ENCODE measurements at places on chromosomes 2 and 18.
A peak's percentile ranks its signal among the peaks of the same experiment; 100 is the strongest.

DNA sequence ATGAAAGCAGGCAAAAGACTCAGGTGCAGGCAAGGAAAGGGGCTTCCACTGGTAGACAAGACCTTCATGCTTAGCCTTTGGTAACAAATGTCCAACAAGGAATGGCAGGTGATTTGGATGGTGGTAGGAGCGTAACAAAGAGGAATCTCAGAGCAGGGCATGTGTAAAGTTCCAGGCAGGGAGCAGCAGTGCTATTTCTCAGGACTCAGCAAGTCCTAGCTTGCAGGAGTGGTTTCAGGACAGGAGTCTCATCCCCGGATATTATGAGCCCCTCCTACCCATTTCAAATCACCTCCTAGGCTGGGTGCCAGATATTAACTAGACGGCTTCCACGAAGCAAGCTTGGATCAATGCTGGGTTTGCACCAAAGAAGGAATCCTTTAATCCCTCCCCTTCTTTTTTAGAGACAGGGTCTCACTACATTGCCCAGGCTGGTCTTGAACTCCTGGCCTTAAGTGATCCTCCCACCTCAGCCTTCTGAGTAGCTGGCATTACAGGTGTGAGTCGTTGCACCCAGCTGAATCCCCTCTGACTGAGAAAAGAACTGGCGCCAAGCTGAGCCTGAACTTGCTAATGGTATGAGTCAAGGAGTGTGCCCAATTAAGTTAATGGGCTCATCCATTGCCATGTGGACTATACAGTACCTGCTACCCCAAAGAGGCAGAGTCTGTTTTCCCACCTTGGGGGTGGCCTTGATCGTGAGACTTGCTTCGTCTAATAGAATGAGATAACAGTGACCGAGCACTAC lies 190.3 kb downstream of the ARL4C start:
- DNase-seq: no peak

DNA sequence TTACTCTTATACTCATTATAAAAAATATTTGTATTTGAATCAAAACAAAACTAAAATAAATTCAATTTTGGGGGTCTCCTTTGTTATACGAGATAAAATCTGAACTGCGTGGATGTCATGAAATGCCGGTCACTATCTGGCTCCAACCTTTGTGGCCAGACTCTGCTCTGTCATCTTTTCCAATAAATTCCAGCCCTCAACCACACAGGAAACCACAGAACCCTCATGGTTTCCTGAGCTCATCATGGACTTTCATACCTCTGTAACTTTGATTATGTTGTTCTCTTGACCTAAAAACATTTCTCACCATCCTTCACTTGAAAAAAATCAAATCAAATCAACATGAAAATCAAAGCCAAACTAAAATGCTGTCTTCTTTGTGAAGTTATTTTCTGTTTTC lies 724.7 kb downstream of the METTL4 start:
- DNase-seq: no peak

GRCh38 chr2:142742371-142743214 lies 134.9 kb upstream of the KYNU start:
- DNase-seq: no peak

- DNase-seq: no peak
Observed at GRCh38 chr2:95166065-95166763, 605 bp downstream of the ZNF2 start.

GRCh38 chr2:11744631-11745394 lies 1.6 kb upstream of the LPIN1 start:
- DNase-seq: no peak

DNA sequence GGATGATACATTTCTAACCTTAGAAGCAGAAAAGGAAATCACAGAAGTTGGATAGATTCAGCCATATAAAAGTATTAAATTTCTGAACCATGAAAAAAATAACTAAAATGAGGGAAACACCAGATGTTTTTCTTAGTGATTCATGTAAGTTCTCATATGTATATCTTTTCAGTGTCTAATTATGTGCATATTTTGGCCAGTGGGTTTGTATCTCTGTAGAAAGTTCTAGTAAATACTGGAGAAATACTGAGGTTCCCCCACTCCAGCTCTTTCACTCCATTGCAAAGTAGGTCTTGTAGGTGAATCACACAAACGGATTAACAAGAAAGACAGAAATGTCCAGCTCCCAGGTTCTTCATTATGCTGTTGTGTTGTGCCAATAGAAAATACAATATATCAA lies 222.3 kb downstream of the NEDD4L start:
- no peak for DNase-seq

DNA sequence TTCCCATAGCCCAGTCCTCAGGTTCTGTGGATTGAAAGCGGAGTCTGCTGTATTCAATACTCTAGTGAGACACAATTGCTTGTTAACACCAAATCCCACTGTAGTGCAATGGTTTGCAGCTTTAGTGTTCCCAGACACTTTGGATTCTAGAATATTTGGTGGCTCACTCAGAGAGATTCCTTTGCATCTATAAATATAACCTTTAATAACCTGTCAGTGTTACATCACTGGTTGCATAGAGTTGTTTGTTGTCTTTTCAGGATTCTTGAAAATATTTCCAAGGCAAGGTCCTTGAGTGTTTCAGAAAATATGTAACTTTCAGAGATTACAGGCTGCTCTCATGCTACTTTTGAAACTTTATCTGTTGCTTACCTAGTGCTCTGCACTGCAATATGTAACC lies 157.5 kb downstream of the ZEB2 start:
- no peak for DNase-seq

- DNase-seq: no peak
Observed at GRCh38 chr2:159942146-159942545, 120.3 kb downstream of the PLA2R1 start.

GRCh38 chr2:113799375-113799774 lies 42.9 kb upstream of the SLC35F5 start:
- no peak for DNase-seq

DNA sequence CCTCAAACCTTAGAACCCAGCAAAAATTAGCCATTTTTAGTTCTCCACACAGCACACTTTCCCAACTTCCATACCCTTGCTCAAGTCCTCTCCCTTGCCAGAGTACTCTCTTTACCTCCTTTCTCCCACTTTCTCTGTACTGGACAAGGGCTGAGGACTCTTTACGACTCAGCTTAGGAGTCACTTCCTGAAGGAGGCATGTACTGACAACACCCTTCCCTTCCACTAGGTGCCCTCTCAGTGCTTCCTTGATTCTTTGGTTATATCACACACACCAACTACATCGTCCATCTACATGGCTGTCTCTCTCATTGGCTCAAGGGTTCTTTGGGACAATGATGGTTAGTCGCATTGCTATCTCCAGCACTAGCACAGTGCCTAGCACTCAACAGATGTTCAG lies 5.2 kb upstream of the C18orf63 start:
- DNase-seq: no peak

- DNase-seq: no peak
Observed at GRCh38 chr2:120334068-120334467, 11.9 kb upstream of the INHBB start.

DNA sequence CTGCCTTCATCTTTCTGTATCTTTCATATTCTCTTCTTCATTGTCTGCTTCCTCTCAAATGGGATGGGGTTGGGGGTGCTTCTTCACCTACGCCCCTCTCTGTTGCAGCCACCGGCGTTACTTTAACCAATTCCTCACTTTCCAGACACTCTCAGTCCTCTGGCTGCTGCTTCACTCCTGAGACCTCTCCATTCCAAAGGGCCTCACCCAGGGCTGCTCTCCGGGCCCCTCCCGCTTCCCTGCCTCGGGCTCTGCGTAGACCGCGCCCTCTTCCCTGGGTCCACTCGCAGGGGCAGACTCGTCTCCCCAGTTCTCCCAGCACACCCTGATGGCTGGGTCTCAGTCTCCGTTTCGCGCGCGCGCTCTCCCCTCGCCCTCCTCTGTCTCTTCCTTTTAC lies 926 bp downstream of the SERPINB8 start:
- DNase-seq: no peak

DNA sequence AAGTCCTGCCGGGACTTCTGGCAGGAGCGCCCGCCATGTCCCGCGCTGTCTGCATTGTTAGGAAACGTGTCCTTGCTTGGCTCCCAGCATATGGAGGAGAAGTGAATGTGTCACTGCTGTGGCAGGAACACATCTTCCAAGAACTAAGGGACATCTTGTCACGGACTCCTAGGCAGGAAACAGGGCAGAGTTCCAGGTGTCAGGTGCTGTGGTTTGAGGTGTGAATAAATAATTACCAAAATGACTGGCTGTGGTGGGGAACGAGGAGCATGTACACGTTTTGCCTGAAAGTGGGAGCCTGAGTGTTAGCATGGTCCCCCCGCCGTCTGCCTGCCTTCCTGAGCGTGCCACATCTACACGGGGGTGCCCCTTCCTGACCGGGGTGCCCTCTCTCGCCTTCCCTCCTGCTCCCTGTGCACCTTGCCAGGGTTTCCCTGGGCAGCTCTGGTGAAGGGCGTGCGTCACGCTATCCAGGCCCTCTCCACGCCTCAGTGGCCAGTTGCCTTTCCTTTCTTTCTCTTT lies 237.5 kb downstream of the LDLRAD4 start:
- DNase-seq: peak; percentile 22

- DNase-seq: no peak
Observed at GRCh38 chr2:224876522-224876921, 160.4 kb upstream of the CCDC195 start.

- DNase-seq: no peak
Observed at GRCh38 chr2:136139631-136140030, 21.7 kb upstream of the CXCR4 start.

GRCh38 chr2:158723921-158724802 lies 71.0 kb upstream of the DAPL1 start:
- no peak for DNase-seq

GRCh38 chr2:61326423-61326822 lies 144.5 kb downstream of the USP34 start:
- no peak for DNase-seq

- no peak for DNase-seq
Observed at GRCh38 chr2:196598846-196599245, 40.7 kb upstream of the CCDC150 start.

DNA sequence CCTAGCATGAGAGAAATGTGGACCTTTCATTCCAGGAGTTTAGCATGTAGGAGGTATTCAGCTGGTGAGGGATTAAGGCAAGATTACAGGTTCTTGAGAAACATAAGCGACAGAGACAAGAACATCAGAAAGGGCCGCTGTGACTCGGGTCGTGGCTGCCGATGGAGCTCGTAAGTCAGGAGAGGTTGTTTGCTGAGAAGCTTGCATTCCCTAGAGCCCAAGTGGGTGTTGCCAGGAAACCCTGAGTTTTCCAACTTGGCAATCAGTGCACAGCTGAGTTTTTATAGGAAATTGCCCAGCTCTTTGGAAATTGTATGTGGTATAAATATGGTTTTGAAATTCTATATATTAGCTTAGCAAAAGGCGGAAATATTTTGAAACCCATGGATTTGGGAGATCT lies 46.4 kb upstream of the CYP1B1 start:
- DNase-seq: no peak

- DNase-seq: peak; percentile 15
Observed at GRCh38 chr2:65436824-65437221, 4.4 kb upstream of the SPRED2 start.

DNA sequence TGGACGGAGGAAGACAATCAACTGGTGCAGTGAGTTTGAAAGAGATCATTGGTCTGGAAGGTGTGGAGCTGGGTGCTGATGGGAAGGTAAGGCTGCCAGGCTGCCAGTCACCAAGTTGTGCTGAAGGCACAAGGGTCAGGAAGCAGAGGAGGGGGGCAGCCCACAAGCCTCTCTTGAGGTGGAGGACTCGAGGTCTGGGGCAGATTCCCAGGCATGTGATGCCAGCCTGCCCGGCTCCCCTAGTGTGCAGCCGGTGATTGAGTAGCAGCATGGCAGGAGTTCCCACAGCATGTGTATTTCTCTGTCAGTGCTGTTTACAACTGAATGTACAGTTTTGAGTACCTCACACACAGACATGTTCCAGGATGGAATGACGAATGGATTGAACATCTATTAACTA lies 99.3 kb downstream of the CABLES1 start:
- DNase-seq: no peak

DNA sequence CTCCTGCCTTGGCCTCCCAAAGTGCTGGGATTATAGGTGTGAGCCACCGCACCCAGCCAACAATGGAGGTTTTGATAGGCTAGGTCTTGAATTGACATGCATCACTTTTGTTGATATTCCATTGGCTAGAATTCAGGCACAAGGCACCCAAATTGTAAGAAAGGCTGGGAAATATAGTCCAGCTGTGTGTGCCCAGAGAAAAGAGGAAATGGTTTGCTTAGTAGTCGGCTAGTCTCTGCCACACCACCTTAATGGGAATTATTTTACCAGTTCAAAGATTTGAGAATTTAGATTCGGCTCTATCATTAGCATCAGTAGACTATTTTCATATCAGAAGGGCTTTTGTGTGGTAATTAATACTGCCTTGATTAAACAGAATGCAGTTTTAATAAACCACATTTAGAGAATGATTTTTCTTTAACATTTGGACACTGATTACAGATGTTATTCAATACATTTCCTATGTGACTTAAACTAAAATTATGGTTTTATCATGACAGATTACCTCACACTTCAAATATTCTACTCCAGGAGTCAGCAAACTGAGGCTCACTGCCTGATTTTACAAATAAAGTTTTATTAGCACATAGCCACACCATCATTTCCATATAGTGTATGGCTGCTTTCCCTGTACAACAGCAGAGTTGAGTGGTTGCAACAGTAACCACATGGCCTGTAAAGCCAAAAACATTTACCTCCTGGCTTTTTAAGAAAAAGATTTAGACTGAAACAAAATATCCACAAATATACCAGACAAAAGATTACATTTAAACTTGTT lies 27.4 kb downstream of the DBI start:
- no peak for DNase-seq

DNA sequence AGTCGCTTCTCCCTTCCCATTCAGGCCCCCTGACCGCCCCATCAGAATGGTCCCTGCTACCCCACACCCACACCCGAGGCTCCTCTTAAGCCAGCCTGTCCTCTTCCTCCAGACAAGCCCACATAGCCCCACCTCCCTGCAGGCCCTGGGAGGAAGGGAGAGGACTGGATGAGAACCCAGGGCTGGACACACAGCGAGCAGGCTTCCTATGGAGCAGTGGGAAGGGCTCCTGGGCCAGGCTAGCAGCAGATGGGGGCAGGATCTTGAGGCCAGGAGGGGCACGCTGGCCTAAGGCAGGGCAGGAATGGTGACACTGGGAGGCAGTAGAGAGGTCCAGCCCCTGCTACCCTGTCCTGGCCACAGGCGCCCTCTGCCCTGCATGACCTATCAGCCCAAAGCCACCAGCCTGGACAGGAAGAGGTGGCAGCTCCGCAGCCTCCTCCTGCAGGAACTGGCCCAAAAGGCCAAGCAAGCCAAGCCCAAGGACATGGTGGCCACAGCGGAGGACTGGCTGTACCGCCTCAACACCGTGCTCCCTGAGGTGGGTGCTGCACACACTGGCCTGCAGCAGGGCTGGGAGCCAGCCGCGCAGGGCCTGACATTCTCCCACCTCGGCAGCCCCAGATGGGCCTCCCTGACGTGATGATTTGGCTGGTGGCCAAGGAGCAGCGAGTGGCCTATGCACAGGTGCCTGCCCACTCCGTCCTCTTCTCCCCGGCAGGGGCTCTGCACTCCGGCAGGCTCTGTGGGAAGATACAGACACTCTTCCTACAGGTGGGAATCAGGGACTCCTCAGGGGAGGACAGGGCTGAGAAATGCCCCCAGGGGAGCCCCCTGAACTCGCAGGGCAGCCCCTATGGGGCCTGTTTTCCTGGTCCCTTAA lies 43.3 kb downstream of the FER1L5 start:
- DNase-seq: no peak
